ENCODE measurements at places on chromosomes 1 and 21.

GRCh38 chr1:44542420-44543063, 131.7 kb downstream of the TMEM53 start:
- DNase-seq, result no peak

GRCh38 chr1:113931451-113931851, 2.3 kb downstream of the HIPK1 start:
- peak; percentile 29 for DNase-seq

- peak; percentile 19 for DNase-seq
Observed at GRCh38 chr1:22861764-22862440, 110.8 kb downstream of the LACTBL1 start.

GRCh38 chr21:44996983-44997936, 57.4 kb downstream of the SLX9 start:
- DNase-seq, result no peak

GRCh38 chr1:6600410-6601048, 2.1 kb downstream of the KLHL21 start:
- DNase-seq, result peak; percentile 39

DNA sequence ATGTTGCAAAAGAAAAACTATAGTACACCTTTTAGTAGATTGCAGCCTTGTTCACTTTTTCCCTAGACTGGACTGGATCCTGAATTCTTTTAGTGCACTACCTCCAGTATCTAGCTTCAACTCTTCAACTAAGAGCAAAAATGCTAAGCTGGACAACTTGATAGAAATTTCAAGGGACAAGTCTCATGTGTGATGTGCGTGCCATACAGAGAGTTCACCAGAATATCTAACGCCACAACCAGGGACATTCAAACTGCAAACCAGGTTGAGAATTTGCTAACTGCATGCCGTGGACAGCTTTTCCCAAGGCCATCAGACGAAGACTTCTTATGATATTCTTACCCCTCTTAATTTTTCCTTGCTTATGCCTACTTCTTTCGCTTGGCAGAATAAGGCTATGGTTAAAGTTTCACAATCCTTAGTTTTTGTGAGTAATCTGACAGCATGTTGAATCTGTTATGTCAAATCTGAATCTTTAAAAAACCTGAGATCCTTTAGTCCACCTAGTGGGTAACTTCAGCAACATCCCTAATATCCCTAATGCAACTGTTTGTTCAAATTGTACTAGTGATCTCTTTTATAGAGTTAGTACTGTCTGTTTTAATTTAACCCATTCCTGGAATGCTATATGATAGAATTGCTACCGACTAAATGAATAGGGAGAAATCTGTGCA, 66.4 kb downstream of the DDAH1 start:
- DNase-seq, result peak; percentile 69

DNA sequence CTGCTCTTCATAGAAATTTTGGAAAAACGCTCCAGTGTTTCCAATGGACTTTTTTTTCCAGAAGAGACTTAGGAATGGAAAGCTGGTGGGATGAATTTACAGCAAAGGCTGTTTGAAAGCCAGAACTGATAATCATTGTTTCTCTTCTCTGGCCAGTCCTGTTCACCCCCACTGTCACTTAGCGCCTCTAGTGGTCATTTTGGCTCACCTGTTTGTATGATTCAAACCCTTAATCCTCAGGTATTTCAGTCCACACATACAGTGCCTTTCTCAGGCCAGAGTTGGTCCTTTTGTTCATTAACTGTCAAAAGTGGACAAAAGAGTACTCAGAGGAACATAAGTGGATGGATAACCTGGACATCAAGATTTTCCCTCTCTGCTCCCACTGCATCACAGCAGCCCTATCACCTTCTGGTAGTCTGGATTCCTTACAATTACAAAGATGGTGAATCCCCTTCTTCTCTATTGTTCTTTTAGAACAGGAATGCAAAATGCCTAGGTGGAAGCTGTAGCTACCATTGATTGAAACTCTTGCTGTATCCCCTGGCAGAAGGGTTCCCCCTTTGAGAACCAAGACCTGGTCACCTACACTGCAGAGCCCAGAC, 177.6 kb upstream of the OLFM3 start:
- no peak for DNase-seq

- DNase-seq, result no peak
Observed at GRCh38 chr1:151311011-151311410, 16.2 kb downstream of the PI4KB start.

DNA sequence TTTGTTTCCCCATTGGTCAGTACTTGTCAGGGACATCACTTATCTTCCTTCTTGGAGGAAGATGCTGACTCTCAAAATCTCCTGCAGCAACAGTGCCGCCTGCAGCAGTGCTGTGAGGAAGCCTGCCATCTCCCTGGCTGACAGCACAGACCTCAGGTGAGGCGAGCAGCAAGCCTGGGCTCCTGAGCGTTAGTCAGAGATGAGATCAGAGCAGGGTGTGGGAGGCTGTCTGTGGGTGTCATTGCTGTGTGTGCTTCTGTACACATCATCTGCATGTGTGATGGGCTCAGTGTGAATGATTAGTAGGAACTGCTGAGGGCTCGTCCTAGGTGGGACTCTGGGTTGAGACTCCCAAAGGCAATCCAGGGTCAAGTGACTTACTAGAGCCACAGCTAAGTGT, 6.1 kb downstream of the STRIP1 start:
- no peak for DNase-seq

DNA sequence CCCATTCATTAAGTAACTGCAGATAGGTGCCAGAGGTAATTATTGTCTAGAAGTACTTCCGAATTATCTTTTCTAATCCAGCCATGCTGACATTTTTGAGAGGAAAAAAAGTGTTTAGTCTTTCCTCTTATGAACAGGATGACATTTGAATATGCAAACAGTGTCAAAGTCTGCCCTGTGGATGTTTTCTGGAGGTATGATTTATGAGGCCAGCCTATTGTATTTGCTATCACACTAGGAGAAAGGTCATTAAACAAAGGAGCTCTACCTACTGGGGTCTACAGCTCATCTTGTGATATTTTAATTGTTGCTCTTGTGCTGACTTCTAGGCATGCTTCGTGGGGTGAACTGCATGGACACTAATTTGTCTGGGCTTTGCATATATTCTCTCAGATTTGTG, 559.7 kb upstream of the CAMK1G start:
- DNase-seq, result no peak

DNA sequence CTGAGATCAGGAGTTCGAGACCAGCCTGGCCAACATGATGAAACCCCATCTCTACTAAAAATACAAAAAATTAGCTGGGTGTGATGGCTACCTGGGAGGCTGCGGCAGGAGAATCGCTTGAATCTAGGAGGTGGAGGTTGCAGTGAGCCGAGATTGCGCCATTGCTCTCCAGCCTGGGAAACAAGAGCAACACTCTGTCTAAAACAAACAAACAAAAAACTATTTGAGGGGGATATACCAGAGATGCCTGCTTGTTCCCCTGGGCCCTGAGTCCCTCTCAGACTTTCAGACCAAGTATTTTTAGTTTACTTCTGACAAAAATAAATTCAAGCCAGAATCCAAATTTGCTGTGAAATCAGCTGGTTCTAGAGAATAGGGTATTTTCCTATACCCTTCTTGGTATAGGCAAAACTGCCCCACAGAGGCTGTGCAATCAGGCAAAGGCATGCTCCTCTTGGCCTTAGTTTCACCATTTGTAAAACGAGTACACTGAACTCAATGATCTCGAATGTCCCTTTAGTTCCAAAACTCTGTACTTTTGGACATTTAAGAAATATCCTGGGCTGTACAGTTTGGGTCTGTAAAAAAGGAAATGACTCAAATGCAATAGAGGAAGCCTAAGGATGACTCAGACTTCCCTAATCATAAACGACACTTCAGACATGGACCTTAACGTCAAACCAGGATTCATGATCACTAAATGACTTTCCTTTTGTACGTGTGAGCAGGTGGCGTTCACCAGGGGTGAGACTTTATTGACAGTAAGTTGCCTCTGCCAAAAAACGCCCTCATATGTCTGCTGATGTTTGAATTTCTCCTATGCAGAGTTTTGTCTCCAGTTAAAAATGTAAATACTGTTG, 16.1 kb downstream of the ENSA start:
- peak; percentile 100 for DNase-seq

GRCh38 chr1:229600229-229600628, 25.7 kb downstream of the TAF5L start:
- DNase-seq, result no peak

DNA sequence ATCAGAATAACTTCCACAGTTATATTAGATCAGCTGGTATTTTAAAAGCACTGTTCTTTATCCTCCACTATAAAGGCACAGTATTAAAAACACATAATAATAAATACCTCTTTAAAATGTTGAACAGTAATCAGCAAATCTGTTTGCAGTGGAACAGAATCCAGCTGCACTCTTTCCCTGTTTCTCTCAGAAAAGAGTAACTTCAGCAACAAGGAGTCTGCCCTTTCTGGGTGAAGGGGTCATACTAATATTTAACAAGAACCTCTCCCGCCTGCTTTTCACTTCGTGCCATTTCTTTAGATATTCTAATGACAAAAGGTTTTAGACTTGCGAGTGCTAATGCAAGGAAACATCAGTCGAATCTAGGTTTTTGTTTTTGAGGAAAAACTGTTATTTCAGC, 194.2 kb upstream of the FMN2 start:
- no peak for DNase-seq

GRCh38 chr1:71834601-71835441, 447.5 kb downstream of the NEGR1 start:
- no peak for DNase-seq

DNA sequence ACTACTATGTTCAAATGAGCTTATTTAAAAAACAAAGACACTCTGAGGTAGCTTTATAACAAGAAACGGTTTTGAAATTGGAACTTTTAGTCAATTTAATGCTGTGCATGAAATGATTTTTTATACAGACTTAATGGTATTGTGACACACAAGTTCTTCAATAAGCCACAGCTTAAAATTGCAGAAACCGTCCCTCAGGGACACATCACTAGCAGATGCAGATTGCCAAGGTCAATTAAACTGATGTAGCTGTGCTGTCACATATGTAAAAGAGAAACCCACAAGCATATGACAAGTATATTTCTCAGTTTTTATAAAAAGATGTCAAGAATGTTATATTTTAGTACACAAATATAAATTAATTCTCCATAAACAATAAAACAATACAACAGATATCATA, 366.9 kb downstream of the DPYD start:
- DNase-seq, result no peak

All from RKO (cell line).